Activated CD4-positive, alpha-beta T cell treated with anti-CD3 and anti-CD28 coated beads, Interleukin-2, amount 10 ng/mL, durations not matched to agents 24 days and 14 days (primary cell): ENCODE measurements at places on chromosomes 5 and 9.

GRCh38 chr5:110726249-110727024, at the start of gene TMEM232:
Gene TMEM232, minus strand, starts transcription at chr5:110726671. Its CDS starts 59,319 bp downstream, at chr5:110667352.
- H3K27ac ChIP-seq = peak within 1 kb of the TSS; percentile 74
- no peaks in the 10 kb centered on the region for H3K36me3 ChIP-seq
- H3K4me3 ChIP-seq = peak within 1 kb of the TSS; percentile 86
- peaks cover 6% of the 10 kb centered on the region for H3K4me1 ChIP-seq
- peak; percentile 90 for DNase-seq

- H3K36me3 ChIP-seq = no peaks in the 10 kb centered on the region
- H3K27me3 ChIP-seq = peaks cover 3% of the 10 kb centered on the region
- H3K27ac ChIP-seq = no peak overlapping the region
- DNase-seq = no peak
Observed at GRCh38 chr9:130311408-130312140, 46.0 kb downstream of the HMCN2 start.

DNA sequence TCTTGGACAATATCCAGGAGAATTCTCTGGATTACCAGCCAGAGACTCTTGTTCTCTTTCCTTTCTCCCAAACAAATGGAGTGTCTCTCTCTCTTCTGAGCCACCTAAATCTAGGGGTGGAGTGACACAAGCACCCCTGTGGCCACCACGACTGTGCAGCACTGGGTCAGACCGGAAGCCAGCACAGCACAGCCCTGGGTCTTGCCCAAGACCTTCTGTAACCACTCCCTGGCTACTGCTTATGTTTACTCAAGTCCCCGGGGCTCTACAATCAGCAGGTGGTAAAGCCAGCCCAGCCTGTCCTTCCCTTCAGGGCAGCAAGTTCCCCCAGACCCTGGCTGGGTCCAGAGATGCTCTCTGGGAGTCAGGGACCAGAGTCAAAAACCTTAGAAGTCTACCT, 110.0 kb upstream of the TUT7 start:
- no peaks in the 10 kb centered on the region for H3K36me3 ChIP-seq
- peaks cover 4% of the 10 kb centered on the region for H3K27me3 ChIP-seq
- no peak overlapping the region for H3K4me3 ChIP-seq
- H3K4me1 ChIP-seq = no peaks in the 10 kb centered on the region
- DNase-seq = no peak

- H3K27me3 ChIP-seq = no peaks in the 10 kb centered on the region
- no peaks in the 10 kb centered on the region for H3K4me1 ChIP-seq
- H3K36me3 ChIP-seq = no peaks in the 10 kb centered on the region
- H3K27ac ChIP-seq = no peak overlapping the region
- no peak overlapping the region for H3K4me3 ChIP-seq
- no peak for DNase-seq
Observed at GRCh38 chr9:118236625-118237024, 532.4 kb downstream of the TLR4 start.

DNA sequence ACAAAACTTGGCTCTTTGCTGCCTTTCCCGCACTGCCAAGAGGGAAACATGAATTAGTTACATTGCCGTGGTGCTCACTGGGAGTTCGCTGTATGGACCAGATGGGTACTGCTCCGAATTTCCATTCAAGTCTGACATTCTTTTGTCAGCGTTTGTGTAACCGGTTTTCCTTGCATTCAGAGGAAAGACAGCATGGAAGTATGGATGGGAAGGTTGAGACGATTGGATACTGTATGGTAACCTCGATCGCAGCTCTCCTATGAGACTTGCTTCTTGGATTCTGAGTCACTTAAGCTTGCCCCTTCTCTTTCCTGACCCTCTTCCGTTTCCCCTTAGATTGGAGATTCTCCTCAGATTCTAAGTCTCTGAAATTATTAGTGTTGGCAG, 625 bp upstream of the UBLCP1 start:
- peak overlapping the region; percentile 92 for H3K4me3 ChIP-seq
- H3K27me3 ChIP-seq = peaks cover 3% of the 10 kb centered on the region
- DNase-seq = no peak
- peak overlapping the region; percentile 97 for H3K27ac ChIP-seq
- peaks cover 24% of the 10 kb centered on the region for H3K4me1 ChIP-seq
- peaks cover 29% of the 10 kb centered on the region for H3K36me3 ChIP-seq

DNA sequence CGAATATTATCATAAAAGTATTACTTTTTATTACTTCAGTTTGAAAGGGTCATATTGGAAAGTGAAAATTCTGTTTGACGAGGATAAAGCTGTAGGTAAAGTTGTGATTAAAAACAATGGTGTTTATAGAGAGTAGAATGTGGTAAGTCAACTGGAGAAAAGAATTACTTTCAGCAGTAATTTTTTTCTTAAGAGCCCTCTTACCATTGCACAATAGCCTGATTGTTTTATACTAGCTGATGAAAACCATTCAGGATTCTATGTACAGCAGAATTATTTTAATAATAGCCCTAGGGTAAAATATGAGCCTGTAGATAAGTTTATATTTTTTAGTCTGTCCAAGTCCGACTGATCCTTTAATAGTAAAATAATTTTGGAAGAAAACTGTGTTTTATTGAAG, 16.6 kb downstream of the CDC42SE2 start:
- no peak for DNase-seq
- H3K27me3 ChIP-seq = no peaks in the 10 kb centered on the region
- peaks cover 44% of the 10 kb centered on the region for H3K36me3 ChIP-seq
- peaks cover 70% of the 10 kb centered on the region for H3K4me1 ChIP-seq
- H3K4me3 ChIP-seq = peak overlapping the region; percentile 87

DNA sequence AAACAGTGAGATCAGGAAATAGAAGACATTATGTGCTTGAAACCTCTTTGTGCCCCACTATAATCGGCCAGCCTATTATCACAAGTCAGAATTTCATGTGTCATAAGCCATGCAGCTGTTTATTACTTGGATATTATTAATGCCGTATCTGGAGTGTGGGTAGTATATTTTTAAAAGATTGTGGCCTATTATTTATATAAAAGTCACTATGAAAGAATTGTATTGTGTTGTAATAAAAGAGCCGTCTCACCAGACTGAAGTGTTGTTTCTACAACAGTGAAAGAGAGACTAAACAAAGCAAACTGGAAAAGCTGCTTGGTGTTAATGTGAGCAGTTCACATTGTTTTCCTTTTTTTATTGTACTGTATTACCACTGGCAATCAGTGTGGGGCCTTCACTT, 449.1 kb downstream of the PSAT1 start:
- no peaks in the 10 kb centered on the region for H3K4me1 ChIP-seq
- H3K27ac ChIP-seq = no peak overlapping the region
- no peak overlapping the region for H3K4me3 ChIP-seq
- H3K36me3 ChIP-seq = no peaks in the 10 kb centered on the region
- DNase-seq = no peak

DNA sequence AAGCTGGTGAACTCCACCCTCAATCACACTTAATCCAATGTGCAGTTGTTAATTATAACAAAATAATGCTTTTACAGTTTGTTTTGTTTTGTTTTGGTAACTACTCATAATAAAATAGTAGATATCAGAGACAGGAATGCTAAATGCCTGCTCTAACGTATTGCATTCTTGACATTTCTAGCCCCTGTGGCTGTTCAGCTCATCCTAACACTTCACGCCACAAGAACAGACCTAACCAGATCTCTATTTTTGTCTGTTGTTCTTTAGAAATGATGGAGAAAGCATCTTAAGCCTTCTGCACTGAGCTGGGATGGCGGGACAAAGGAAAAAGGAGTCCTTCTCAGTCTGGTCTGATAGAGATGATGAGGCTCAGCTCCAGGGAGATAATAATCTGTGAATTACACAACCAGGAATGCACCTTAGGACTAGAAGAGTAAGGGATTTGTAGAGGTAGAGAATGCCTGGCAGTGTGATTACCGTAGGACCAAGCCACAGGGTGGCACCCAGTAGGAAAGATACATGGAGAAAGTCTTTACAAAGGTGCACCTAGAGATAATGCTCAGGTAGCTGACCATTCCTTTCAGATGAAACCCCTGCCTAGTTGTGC, 628.8 kb downstream of the PDE4D start:
- no peaks in the 10 kb centered on the region for H3K36me3 ChIP-seq
- peaks cover 29% of the 10 kb centered on the region for H3K27me3 ChIP-seq
- no peaks in the 10 kb centered on the region for H3K4me1 ChIP-seq
- no peak for DNase-seq
- H3K27ac ChIP-seq = no peak overlapping the region
- H3K4me3 ChIP-seq = no peak overlapping the region

DNA sequence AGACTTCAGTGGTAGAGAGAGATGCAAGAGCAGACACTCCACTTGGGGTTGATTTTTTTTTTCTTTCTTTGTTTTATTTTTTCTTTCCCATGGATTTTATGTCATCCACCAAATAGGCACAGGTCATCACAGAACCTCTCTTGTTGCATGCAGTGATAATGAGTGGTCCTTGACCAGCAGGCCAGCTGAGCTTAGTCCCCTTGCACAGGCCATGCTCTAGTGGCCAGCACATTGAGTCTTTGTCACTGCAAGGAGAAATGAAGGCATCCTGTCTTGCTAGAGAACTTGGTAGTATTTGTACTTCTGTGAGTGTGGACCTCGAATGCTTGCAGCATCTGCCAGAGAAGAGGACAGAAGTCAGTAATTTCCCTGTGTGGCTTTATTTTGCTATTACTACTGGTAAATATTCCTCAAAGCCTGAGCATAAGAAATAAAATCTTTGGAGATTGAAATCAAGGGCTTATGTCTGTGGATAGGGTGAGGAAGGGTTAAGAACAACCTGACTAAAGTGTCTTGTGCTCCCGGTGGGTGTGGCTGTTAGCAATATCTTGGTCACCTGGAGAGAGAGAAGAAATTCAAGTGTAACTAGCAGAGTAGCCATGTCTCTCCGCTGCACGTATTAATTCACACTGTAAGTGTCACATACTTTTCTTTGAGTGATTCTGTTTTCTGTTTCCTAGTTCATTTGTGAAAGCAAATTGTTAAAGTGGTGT, 45.3 kb upstream of the NCS1 start:
- no peak for DNase-seq
- peaks cover 47% of the 10 kb centered on the region for H3K36me3 ChIP-seq
- H3K27me3 ChIP-seq = no peaks in the 10 kb centered on the region
- peak overlapping the region; percentile 10 for H3K27ac ChIP-seq

DNA sequence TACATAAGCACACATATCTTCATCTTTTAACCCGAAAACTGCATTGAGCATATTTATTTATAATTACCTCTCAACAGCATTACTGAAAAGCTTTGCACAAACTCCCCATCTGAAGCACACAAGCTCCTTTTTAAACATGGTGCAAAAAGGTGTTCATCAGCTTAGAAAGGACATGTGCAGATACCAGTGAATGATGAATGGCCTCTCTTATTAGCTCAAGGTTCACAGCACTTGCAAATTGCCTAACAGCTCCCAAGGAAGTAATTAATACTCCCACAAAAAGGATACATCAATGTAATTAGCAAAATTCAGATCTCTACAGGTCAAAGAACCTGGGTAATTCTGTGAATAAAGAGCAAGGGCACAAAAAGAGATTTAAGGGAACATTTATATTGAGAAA, 422.0 kb downstream of the HINT1 start:
- H3K27ac ChIP-seq = no peak overlapping the region
- no peaks in the 10 kb centered on the region for H3K4me1 ChIP-seq
- H3K36me3 ChIP-seq = no peaks in the 10 kb centered on the region

DNA sequence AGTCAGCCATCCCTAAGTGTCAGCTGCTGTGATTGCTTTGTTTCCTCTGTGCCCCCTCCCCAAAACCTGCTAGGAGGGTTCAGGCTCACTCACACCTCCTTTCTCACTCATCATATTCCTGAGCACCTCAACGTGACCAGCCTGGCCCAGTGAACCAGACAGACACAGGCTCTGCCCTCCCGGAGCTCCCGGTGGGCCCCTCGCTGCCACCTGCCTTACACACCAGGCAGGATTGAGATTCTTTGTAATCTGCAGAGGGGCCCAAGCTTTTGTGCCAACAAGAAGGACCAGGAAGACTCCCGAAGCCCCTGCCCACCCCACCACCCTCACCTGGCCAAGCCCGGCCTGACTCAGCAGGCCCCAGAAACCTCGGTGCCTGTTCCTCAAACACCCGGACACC, 87.8 kb downstream of the NTNG2 start:
- H3K27me3 ChIP-seq = peaks cover 25% of the 10 kb centered on the region
- no peak overlapping the region for H3K27ac ChIP-seq

GRCh38 chr5:148388696-148389095, 4.9 kb downstream of the FBXO38 start:
- DNase-seq = no peak
- H3K4me1 ChIP-seq = peaks cover 56% of the 10 kb centered on the region
- no peaks in the 10 kb centered on the region for H3K27me3 ChIP-seq
- peak overlapping the region; percentile 87 for H3K27ac ChIP-seq
- peak overlapping the region; percentile 41 for H3K4me3 ChIP-seq
- peaks cover 36% of the 10 kb centered on the region for H3K36me3 ChIP-seq

DNA sequence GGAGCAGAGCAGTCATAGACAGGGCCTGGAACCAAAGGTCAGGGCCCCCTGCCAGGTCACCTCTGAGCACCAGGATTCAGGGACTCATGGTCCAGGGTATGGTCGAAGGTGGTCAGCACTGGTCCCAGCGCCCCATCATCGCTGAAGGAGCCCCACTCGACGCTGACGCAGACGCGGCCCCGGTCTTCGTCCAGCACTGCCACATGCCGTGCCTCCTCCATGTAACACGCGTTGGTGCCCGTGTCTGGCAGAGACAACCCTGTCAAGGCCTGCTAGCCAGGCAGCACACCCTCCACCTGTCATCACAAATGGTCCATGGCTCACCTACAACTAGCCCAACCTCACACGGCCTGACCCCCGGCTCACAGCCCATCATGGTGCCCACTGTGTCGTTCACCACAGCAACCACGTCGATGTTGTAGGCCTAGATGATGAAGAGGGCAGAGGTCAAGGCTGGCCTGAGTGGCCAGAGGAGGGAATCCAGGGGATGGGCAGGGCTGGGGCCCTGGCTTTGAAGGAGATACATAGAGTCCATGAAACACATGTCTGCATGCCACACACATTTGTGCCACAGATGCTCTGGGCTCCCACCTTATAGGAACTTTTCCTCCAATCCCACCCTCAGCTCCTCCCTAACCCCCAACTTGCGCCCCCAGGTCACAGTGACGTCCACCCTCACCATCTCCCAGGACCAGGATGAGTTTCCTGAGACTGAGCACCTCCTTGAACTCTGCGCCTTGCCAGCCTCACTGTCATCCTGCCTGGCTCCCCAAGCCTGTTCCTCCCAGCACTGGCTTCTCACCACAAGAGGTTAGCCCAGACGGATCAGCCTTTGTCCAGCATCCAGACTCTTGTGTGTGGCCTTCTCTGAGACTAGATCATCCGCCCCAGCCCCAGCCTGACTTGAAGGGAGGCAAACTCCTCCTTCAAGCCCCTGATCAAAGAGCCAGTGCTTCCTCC, 9.5 kb downstream of the HK3 start:
- H3K27ac ChIP-seq = no peak overlapping the region
- peaks cover 5% of the 10 kb centered on the region for H3K27me3 ChIP-seq
- H3K36me3 ChIP-seq = no peaks in the 10 kb centered on the region
- H3K4me3 ChIP-seq = no peak overlapping the region
